ENCODE measurements at places on chromosomes 7 and 10. TPM values are rescaled to one million over a fixed set of nuclear protein-coding genes. Genes with fewer than 3 reads are reported as not detected.

The OR2A5 gene
- not detected for total RNA-seq

The ATG9B gene
- total RNA-seq: 5.8 TPM

The TMEM213 gene
- not detected for total RNA-seq

The IL2RA gene
- total RNA-seq: 698 TPM

The SYT15 gene
- total RNA-seq: 0.53 TPM

The DRGX gene
- total RNA-seq: not detected
